ENCODE measurements at places on chromosomes 11 and 22.

- no peak for DNase-seq
- no peaks in the 10 kb centered on the region for H3K36me3 ChIP-seq
- no peak overlapping the region for H3K4me3 ChIP-seq
- no peaks in the 10 kb centered on the region for H3K27me3 ChIP-seq
- H3K27ac ChIP-seq: no peak overlapping the region
These were observed 7.9 kb upstream of the EHF start for GRCh38 chr11:34613015-34613414.

GRCh38 chr22:28927630-28928029 lies 44.3 kb downstream of the ZNRF3 start:
- no peak overlapping the region for H3K4me3 ChIP-seq
- H3K27ac ChIP-seq: no peak overlapping the region

- peak; percentile 86 for DNase-seq
- H3K36me3 ChIP-seq: no peaks in the 10 kb centered on the region
- no peak overlapping the region for H3K27ac ChIP-seq
- no peak overlapping the region for H3K4me3 ChIP-seq
- peaks cover 23% of the 10 kb centered on the region for H3K4me1 ChIP-seq
These were observed 45.5 kb downstream of the ADM start for GRCh38 chr11:10350334-10350733.

GRCh38 chr11:118918128-118918685 lies 7.5 kb downstream of the BCL9L start:
- H3K36me3 ChIP-seq: no peaks in the 10 kb centered on the region
- H3K27ac ChIP-seq: peak overlapping the region; percentile 91
- peak; percentile 91 for DNase-seq
- peaks cover 59% of the 10 kb centered on the region for H3K4me1 ChIP-seq
